ENCODE measurements at places on chromosomes 11 and 22.

DNA sequence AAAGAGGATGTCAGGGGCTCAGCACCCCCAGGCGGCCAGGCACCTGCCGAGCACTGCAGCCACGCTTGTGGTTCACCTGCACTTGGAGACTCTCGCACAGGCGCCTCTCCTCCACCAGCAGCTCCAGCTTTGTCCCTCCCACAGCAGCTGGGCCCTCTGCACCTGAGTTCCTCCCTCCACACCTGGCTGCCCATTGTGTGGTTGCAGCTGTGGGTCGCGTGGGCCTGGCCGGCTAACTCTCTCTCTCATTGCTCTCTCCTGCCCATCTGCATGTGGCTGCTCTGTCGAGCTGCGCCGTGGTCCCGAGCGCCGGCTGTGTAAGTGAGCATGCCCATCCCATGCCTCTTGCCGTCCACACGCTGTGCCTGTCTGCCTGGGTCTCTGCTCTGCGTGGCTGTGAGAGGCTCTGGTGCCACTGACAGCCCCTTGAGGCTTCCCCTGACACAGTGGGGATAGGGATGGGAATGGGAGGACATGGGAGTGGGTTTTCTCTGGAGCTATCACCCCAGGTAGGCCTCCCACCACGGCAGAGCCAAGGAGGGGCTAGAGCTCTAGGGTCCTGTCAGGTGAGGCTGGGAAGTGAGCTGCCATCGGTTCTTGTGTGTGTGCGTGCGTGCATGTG lies 8.5 kb upstream of the ACR start:
- no peak for DNase-seq

- DNase-seq = no peak
Observed at GRCh38 chr11:69848201-69848600, 29.0 kb upstream of the FGF3 start.

DNA sequence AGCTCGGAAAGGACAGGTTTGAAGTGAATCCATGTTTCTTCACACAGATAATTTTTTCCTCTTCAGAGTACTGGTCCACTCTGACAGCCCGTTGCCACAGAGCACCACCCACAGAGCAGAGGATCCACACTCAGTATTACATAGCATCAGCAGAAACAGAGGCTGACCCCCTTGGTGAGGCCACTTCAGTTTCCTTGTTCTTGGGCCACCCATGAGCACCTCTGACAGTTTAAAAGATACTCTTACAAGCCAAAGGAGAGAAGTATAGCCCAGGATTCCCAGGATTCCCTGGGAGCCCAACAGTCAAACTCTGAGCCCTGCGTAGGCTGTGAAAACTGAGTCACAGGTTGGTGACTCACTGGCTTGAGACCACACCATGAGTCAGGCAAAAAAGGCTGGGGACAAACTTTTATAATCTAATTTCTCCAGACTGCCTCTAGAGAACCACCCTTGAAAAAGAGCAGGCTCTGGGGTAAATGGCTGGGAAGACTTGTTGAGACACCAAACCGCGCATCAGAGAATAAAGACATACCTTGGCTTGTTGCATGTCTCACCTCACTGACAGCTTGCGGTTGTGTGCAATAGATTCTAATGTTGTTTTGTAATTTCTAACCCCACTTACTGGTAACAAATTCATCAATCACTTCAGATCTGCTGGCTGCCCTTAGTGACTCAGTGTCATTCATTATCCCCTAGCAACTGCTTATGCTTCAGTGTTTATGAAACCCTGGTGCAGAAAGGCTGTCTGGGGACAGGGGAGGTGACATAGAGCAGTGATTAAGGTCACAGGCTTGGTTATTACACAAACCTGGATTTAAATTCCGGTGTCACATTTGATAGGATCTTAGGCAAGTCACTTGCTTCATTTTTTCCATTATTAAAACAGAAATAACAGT lies 56.9 kb upstream of the PRSS23 start:
- DNase-seq = peak; percentile 8

- DNase-seq = no peak
Observed at GRCh38 chr11:61416941-61417340, 12.8 kb downstream of the CPSF7 start.

Measured in activated T-helper 9 cell treated with anti-CD3 and anti-CD28 coated beads, Interleukin-2, amount 50 U/mL, for 16 hours (primary cell).